Activated T-helper 2 cell treated with anti-CD3 and anti-CD28 coated beads, Interferon-gamma antibody, Interleukin-2, Interleukin-4, amounts not matched to agents 10 μg/mL and 5 μg/mL and 100 μg/mL, durations not matched to agents 14 hours and 24 hours and 36 hours (primary cell): ENCODE measurements at places on chromosomes 16 and 17. TPM values are rescaled to one million over a fixed set of nuclear protein-coding genes. Genes with fewer than 3 reads are reported as not detected.

- no peak overlapping the region for H3K27ac ChIP-seq
- no peak overlapping the region for H3K4me3 ChIP-seq
- no peak for DNase-seq
Measured at GRCh38 chr17:36641331-36641876, 40.0 kb downstream of the MRM1 start.

GRCh38 chr17:17303847-17304490 lies 796 bp downstream of the NT5M start:
- H3K36me3 ChIP-seq = peaks cover 5% of the 10 kb centered on the region
- DNase-seq = no peak
- H3K4me1 ChIP-seq = peaks cover 36% of the 10 kb centered on the region
- peak overlapping the region; percentile 85 for H3K4me3 ChIP-seq

GRCh38 chr17:76432712-76433336 lies 20.1 kb downstream of the UBE2O start:
- DNase-seq = no peak
- no peaks in the 10 kb centered on the region for H3K27me3 ChIP-seq
- peaks cover 4% of the 10 kb centered on the region for H3K36me3 ChIP-seq
- H3K27ac ChIP-seq = no peak overlapping the region
- H3K4me1 ChIP-seq = peaks cover 7% of the 10 kb centered on the region

DNA sequence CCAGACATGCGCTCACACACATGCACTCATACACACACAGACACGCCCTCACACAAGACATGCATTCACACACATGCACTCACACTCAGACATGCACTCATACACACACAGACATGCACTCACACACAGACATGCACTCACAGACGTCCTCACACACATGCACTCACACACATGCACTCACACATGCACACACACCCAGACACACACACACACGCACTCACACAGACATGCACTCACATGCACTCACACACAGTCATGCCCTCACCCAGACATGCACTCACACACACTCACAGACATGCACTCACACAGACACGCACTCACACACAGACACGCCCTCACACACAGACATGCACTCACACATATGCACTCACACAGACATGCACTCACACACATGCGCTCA lies 2.1 kb upstream of the ZNF469 start:
- no peaks in the 10 kb centered on the region for H3K36me3 ChIP-seq
- H3K4me1 ChIP-seq = no peaks in the 10 kb centered on the region
- H3K4me3 ChIP-seq = no peak overlapping the region
- no peak overlapping the region for H3K27ac ChIP-seq
- DNase-seq = no peak

- DNase-seq = no peak
- no peaks in the 10 kb centered on the region for H3K36me3 ChIP-seq
- no peaks in the 10 kb centered on the region for H3K27me3 ChIP-seq
- H3K27ac ChIP-seq = no peak overlapping the region
- H3K4me3 ChIP-seq = no peak overlapping the region
Measured at GRCh38 chr16:20271893-20272292, 55.4 kb downstream of the GP2 start.

FLOT2 gene
- 136 and 143 TPM in 2 replicates for total RNA-seq

NGFR gene
- total RNA-seq = 0.14 and 0.18 TPM in 2 replicates

DNA sequence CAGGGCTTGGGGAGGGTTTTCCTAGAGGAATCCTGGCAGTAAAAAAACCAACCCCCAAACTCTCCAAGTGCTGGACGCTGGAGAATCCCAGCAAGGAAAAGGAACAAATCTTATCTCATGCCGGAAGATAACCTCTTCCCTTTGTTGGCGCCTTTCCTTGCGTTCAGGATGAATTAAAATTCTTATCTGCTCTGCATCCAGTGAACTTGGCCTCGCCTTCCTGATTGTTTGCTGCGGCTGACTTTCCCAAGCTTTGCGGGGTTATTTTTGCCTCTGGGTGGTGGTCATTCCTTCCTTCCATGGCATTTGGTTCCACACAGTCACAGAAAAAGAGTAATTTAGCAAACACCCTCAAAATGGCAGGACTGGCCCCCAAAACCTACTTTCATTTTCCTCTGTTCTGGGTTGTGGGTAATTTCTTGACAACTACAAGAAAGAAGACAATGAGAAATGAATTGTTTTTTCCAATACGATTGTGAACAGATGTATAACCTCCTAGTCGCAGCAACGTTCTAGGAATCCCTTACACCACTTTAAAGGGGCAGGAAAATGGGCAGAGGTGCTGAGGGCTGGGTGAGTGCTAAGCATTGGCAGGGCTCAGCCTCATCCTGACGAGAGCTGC lies 77.8 kb downstream of the MRC2 start:
- no peak for DNase-seq
- H3K27ac ChIP-seq = no peak overlapping the region
- H3K4me1 ChIP-seq = peaks cover 3% of the 10 kb centered on the region
- peak overlapping the region; percentile 63 for H3K4me3 ChIP-seq
- no peaks in the 10 kb centered on the region for H3K36me3 ChIP-seq

DNA sequence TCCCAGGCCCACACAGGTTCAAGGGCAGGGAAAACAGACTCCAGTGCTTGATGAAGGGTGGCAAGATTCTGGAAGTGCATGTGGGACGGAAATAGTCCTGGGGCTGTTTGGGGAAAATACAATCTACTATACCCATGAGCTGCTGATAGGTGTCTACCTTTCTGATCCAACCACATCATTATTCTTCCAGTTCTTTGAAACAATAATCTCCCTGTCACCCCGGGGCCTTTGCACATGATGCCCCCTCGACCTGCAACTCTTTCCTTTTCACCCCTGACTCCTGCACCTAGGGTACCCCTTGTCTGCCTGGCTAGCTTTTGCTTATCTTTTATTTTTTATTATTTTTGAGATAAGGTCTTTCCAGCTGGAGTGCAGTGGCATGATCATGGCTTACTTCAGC lies 45.0 kb downstream of the LDHD start:
- no peak overlapping the region for H3K4me3 ChIP-seq
- no peaks in the 10 kb centered on the region for H3K27me3 ChIP-seq
- DNase-seq = no peak

GRCh38 chr16:24734382-24734781 lies 4.9 kb downstream of the TNRC6A start:
- peak overlapping the region; percentile 9 for H3K27ac ChIP-seq
- H3K4me1 ChIP-seq = peaks cover 50% of the 10 kb centered on the region
- peaks cover 50% of the 10 kb centered on the region for H3K36me3 ChIP-seq
- H3K4me3 ChIP-seq = no peak overlapping the region

DNA sequence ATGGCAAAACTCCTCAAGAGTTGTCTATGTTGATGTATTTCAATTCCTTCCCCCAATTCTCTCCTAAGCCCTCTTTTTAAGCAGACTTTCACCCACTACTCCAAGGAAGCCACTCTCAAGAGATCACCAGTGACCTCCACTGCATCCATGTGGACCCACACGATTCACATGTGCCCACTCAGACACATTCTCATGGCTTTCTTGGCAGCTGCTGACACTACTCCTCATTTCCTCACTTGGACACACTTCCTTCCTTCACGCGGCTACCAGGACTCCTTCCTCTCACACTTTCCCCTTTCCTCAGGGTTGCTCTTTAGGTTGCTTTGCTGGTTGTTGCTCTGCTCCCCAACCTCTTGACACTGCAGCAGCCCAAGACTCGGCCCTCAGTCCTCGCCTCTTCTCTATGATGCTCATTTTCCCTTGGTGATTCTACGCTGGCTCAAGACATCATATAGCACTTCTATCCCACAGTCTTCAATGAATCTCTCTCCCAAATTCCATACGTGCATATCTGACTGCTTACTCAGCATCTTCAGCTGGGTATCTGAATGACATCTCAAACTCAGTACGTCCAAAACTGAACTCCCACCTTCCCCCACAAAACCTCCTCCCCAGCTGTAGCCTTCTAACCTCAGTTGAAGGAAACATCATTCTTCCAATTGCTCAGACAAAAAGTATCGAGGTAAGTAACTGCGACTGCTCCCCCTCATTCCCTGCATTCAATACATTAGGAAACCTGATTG lies 28.2 kb downstream of the HELZ start:
- no peak for DNase-seq
- H3K36me3 ChIP-seq = peaks cover 12% of the 10 kb centered on the region
- H3K27me3 ChIP-seq = no peaks in the 10 kb centered on the region
- no peak overlapping the region for H3K4me3 ChIP-seq

GRCh38 chr16:80804526-80805383 lies at the start of gene CDYL2:
CDYL2 (minus strand) TSS chr16:80804598; CDS start chr16:80804173, 425 bp downstream.
- H3K36me3 ChIP-seq = peaks cover 22% of the 10 kb centered on the region
- H3K4me1 ChIP-seq = peaks cover 43% of the 10 kb centered on the region
- DNase-seq = peak; percentile 52
- H3K27ac ChIP-seq = peak within 1 kb of the TSS; percentile 90
- H3K27me3 ChIP-seq = no peaks in the 10 kb centered on the region
- H3K4me3 ChIP-seq = peak within 1 kb of the TSS; percentile 94

EPX gene
- total RNA-seq = not detected in 2 replicates

RBFOX1 gene
- total RNA-seq = not detected in 2 replicates

CHD9 gene
- 25.0 and 27.1 TPM in 2 replicates for total RNA-seq

VASN gene
- 0.16 TPM in 1 of 2 replicates, not detected in the other for total RNA-seq

- H3K4me3 ChIP-seq = no peak overlapping the region
- H3K27me3 ChIP-seq = no peaks in the 10 kb centered on the region
- no peak overlapping the region for H3K27ac ChIP-seq
- DNase-seq = no peak
- no peaks in the 10 kb centered on the region for H3K4me1 ChIP-seq
Measured at GRCh38 chr16:83301971-83302370, 505.8 kb upstream of the HSBP1 start.

DNA sequence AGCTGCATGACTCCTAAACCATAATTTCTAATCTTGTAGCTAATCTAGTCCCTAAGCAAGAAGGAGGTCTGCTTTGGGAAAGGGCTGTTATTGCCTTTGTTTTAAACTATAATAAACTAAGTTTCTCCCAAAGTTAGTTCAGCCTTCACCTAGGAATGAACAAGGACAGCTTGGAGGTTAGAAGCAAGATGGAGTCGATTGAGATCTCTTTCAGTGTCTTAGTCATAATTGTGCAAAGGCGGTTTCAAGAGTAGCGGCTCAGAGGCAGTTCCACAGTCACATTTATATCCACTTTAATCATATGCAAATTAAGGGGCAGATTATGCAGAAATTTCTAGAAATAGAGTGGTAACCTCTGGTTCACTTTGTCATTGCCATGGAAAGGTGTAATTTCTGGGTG lies 17.4 kb downstream of the DRC7 start:
- DNase-seq = no peak
- H3K4me1 ChIP-seq = peaks cover 2% of the 10 kb centered on the region
- H3K4me3 ChIP-seq = no peak overlapping the region
- H3K27ac ChIP-seq = no peak overlapping the region
- peaks cover 23% of the 10 kb centered on the region for H3K27me3 ChIP-seq
- no peaks in the 10 kb centered on the region for H3K36me3 ChIP-seq
